Stromal cell of bone marrow (primary cell): ENCODE measurements at places on chromosomes 1 and 21.

DNA sequence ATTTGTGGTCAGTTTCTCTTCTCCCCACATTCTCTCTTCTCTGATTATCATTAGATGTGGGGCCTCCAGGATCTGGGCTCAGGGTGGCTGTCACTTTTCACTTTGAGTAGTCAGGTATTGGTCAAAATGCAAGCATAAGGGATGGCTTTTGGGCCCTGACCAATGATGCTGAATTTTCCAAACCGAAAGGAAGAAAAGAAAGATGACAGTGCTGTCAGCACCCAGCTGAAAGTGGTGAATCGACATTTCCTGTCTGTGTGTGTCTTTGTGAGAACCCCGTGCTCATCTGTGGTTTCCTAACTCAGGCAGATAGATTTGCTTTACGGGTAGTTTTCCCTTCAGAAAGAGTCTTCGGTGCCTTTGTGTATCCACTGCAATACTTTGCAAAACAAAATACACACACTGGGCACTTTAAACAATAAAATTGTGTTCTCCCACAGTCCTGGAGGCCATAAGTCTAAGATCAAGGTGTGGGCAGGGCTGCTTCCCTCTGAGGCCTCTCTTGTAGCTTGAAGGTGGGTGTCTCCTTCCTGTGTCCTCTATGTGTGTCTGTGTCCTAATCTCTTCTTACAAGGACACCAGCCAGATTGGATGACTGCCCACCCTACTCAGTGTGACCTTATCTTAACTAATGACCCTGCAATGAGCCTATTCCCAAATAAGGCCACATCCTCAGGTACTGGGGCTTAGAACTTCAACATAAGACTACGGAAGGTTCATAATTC is 274.8 kb upstream of the AJAP1 start:
- DNase-seq, result no peak

GRCh38 chr1:192941722-192942411 is 117.3 kb downstream of the UCHL5 start:
- DNase-seq, result no peak

- DNase-seq, result no peak
Observed at GRCh38 chr21:36479415-36480402, at the start of gene CLDN14. Gene CLDN14, minus strand, starts transcription at chr21:36480122. Its CDS starts 18,427 bp downstream, at chr21:36461695.

- DNase-seq, result peak; percentile 9
Observed at GRCh38 chr1:173122344-173122935, 71.7 kb upstream of the TNFSF18 start.

DNA sequence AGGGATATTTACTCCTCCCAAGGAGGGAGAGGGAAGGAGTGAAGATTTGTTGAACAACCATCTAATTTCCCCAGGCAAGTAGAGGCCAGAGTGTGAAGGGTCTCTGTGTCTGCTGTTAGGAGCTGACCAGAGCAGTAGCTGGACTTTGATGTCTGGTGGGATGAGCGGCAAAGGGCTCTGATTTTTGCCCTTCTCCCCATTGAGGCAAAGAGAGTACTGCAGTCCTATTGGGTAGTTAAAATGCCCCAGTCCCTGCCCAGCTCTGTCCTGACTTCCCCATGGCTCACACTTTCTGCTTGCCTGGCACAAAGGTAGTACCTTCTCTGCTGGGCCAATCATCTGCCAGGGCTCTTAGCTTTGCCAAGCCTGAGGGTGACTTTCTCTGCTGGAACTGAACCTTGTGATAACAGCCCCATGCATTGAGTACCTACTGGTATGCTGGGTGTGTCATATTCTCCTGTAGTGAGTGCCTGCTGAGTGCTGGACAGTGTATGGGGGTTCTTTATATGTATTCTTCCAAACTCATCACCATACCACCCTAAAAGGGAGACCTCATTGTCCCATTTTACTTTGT is 64.0 kb upstream of the SELENON start:
- no peak for DNase-seq

DNA sequence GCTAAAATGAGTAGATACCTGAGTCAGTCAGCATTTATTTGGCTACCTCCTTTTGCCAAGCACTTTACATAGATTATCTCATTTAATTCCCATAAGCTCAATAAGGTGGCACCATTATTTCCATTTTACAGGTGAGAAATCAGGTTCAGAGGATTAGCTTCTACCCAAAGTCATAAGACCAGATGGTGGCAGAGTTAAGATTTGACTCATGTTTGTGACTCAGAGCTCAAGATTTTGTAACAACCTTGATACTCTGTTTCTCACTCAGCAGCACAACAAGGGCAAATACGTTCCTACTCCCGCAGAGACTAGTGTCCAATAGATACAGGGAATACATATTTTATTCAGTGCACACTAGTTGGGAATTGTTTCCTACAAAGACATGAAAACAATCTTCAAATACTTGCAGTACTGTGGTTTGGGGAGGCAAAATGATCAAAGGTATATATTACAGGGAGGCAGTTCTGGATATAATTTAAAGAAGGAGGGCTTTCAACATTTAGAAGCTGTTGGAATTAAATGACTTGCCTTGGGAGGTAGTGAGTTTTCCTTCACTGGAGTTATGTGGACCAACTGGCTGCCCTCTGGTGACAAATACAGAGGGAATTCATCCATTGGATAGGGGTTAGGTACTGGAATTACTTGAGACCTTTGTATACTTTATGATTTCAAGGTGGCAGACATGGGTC is 3.6 kb downstream of the LEPR start:
- DNase-seq, result no peak

DNA sequence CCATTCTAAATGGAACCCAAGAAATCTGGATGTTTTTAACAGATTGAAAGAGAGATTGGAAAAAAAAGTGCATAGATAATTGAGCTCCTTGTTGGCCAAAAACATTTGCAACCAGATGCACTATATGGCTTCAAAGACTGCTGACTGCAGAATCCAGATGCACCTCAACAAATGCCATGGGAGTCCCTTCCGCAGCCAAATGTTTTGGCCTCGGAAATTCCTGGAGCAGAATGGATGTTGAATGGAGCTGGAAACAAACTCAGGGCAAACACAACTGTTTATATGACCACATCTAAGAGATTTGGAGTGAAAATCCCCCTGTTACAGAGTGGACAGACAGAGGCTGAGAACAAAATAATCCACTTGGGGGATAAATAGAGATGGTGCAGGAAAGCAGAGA is 285.0 kb upstream of the NFIA start:
- DNase-seq, result no peak

DNA sequence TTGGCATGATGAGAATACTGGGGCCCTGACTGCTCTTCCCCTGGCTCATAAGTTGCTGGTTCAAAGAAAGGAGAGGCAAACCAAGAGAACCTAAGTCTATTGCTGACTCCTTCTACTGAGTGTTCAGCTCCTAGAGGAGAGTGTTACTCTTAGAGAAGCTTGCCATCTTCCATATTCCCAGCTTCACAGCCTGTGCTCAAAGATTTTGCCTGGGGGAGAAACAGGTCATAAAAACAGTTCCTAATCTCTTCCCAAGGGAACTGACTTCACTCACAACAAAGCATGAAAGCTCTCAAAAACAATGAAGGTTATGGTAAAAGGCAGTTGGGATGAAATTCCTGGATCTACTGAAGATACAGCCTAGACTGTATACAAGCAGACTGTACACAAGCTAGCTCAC is 37.1 kb downstream of the LRRC40 start:
- no peak for DNase-seq

DNA sequence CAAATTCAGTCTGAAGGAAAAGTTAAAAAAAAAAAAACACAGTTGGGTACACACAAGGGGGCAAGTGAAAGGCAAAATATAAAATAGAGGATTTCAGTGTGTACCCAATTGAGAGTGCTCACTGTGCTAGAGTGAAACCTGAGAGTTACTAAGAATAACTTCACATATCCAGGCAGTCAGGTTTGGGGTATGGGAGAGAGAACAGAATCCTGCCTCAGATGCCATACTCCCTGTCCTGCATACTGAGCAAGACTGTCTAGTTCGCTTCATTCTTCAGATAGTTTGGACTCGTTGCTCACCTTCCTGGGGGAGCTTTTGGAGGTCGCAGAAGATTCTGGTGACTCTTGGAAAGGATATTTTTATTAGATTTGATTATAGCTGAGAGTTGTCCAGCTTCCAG is 20.4 kb downstream of the CEP85 start:
- DNase-seq, result no peak

DNA sequence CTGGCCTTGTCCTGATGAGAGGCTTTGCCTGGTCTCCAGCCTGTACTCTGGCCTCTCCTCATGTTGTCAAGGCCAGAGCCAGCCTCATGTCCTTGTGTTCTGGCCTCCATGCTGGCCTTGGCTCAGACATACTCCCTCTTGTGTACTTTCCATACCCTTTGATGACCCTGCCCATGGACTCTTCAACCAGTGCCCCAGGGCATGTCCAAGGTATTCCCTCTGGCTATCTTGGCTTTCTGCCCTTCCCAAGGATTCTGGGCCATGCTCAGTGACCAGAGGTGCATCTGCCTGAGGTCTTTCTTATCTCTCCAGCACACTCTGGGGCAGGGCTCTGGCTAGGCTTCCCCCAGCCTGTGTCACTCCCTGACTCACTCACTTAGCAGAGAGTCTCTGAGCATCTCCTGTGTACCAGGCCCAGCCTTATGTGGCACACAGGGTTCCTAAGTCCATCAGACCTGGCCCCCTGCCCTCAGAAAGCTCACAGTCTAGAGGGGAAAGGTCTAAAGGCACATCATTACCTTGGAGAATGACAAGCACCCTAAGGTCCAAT is 141.4 kb upstream of the GRIK3 start:
- no peak for DNase-seq

- DNase-seq, result no peak
Observed at GRCh38 chr1:184485751-184486723, 99.2 kb downstream of the C1orf21 start.

DNA sequence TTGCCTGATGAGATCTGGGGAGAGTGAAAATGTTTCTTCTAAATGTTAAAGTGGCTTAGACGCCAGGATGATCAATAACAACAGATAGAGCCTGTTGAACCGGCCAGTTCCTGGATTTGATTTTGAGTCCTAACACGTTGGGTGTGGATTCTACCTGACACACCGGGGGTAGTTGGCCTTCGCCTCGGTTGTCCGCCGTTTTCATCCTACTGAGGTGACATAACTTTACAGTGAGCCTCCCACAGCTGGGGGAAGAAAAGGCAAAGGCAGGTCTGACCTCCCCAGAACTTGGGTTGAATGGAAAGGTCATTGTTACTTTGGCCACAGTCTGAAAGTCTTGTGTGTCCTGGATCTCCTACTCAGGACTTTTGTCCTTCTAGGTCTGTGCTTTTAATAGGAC is 1.1 kb downstream of the PGD start:
- DNase-seq, result no peak

GRCh38 chr21:24367936-24368335 is 1239.3 kb downstream of the MRPL39 start:
- DNase-seq, result no peak

DNA sequence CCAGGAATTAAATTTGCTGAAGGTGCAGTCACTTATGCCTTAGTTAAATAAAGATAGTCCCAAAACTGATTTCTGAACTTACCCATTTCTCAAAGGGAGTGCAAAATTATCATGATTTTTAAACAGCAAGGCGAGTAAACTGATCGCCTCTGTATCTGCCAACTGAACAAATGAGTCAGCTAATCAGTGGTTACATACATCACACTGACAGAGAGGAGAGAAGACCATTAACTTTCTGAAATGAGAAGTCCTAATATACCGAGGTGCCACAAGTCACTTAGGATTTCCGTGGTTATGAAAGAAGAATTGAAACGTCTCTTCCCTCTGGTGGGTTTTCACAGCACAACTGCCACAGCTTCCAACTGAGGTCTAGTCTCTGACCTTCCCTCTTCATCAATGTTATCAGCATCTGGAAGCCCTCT is 400.7 kb downstream of the SMYD3 start:
- DNase-seq, result no peak

- no peak for DNase-seq
Observed at GRCh38 chr1:45923343-45923742, 119.9 kb downstream of the MAST2 start.

DNA sequence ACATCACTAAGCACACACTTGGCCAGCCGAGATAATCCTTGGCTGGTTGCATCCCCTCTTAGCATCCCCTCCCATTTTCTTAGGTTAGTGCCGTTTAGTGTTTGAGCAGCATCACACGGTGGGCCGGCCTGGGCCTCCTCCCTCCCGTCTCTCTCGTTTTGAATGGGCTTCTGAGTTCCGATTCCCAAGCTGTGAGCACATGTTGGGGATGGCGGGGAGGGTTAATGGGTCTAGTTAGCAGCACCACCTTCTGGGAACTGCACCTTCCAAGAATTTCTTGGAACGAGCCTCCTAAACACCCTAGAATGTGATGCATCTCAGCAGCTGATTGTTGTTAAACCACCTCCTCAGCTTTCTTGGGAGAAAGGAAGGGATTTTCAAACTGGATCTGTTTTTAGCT is 73.3 kb downstream of the CNIH3 start:
- DNase-seq, result no peak

DNA sequence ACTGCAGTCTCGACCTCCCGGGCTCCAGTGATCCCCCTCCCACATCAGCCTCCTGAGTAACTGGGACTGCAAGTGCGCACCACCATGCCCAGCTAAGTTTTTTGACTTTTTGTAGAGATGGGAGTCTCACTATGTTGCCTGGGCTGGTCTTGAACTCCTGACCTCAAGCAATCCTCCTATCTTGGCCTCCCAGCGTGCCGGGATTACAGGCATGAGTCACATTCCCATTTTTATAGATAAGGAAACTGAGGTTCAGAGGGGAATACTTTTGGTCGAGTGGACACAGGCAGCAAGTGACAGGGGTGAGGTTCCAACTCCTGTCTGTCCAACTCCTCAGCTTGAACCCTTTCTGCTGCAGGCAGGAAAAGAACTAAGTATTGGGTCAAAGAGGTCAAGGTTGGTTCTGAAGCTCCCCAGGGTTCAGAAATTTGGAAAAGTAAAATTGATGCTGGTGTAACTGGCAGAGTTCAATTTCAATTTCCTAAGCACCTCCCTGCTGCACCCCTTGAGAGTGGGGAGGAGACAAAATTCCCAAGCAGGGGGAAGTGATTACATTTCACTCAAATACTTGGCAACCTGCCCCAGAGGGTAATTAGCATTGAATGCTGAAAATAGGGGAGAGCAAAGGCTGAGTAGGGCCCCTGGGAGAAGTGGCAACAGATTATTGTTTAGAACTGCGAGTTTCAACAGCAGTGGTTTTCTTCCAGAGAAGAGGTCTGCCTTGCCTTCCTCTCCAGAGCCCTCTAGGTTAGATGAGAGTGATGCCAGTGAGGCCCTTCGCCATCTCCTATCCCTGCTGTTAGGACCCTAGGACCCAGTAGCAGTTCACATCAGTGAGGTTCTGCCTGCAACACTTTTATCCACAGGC is 17.5 kb upstream of the ALPL start:
- DNase-seq, result no peak
